PC-3 (cell line): ENCODE measurements at places on chromosomes 6 and 20. TPM values are rescaled to one million over a fixed set of nuclear protein-coding genes. Genes with fewer than 3 reads are reported as not detected.

Gene MYCT1
- total RNA-seq, result 0.55 TPM in 1 of 2 replicates, not detected in the other

Gene SIRPA
- 12.8 and 17.3 TPM in 2 replicates for total RNA-seq

Gene NRSN1
- total RNA-seq, result not detected in 2 replicates

Gene SCUBE3
- total RNA-seq, result 1.5 and 2.4 TPM in 2 replicates

Gene PDE10A
- total RNA-seq, result 0.92 and 2.1 TPM in 2 replicates

Gene PXDC1
- total RNA-seq, result 46.2 and 59.8 TPM in 2 replicates

Gene PMEPA1
- total RNA-seq, result 21.9 and 29.3 TPM in 2 replicates

Gene EYA4
- total RNA-seq, result 10.0 and 11.6 TPM in 2 replicates

Gene KCNK16
- total RNA-seq, result not detected in 2 replicates

Gene PRKN
- total RNA-seq, result not detected in 2 replicates

Gene FRMD1
- not detected in 2 replicates for total RNA-seq

Gene ATP9A
- total RNA-seq, result 31.3 and 34.6 TPM in 2 replicates

Gene BMP2
- total RNA-seq, result 0.40 and 0.73 TPM in 2 replicates

Gene NKAPL
- total RNA-seq, result not detected in 2 replicates

Gene OR12D3
- total RNA-seq, result not detected in 2 replicates

Gene SRPK1
- total RNA-seq, result 95.2 and 100 TPM in 2 replicates

Gene RIPOR2
- 0.44 and 0.52 TPM in 2 replicates for total RNA-seq

Gene OPRL1
- total RNA-seq, result 5.6 and 7.4 TPM in 2 replicates

Gene CNR1
- not detected in 2 replicates for total RNA-seq

Gene GGTLC1
- not detected in 2 replicates for total RNA-seq

Gene DEFB132
- not detected in 2 replicates for total RNA-seq

Gene C6orf58
- total RNA-seq, result not detected in 2 replicates

Gene PTPRT
- total RNA-seq, result not detected in 2 replicates

Gene SLC2A10
- 9.6 and 10.8 TPM in 2 replicates for total RNA-seq

Gene RNF5
- 69.0 and 80.1 TPM in 2 replicates for total RNA-seq

Gene DPPA5
- total RNA-seq, result not detected in 2 replicates

Gene PTK6
- total RNA-seq, result 11.1 and 15.1 TPM in 2 replicates

Gene OPN5
- not detected in 2 replicates for total RNA-seq

Gene KIAA0408
- total RNA-seq, result 0.04 TPM in 1 of 2 replicates, not detected in the other

Gene HTR1B
- total RNA-seq, result not detected in 2 replicates

Gene SEL1L2
- not detected in 2 replicates for total RNA-seq

Gene BHLHE23
- total RNA-seq, result not detected in 2 replicates

Gene IL17A
- not detected in 2 replicates for total RNA-seq

Gene IYD
- total RNA-seq, result 0.04 TPM in 1 of 2 replicates, not detected in the other

Gene E2F1
- 63.7 and 72.2 TPM in 2 replicates for total RNA-seq

Gene GCNT2
- total RNA-seq, result 15.5 and 18.3 TPM in 2 replicates

Gene TNXB
- total RNA-seq, result 2.9 and 3.3 TPM in 2 replicates

Gene TBCC
- 32.3 and 36.5 TPM in 2 replicates for total RNA-seq
